Bronchus fibroblast of lung (primary cell): ENCODE measurements at places on chromosomes 5 and 9. TPM values are rescaled to one million over a fixed set of nuclear protein-coding genes. Genes with fewer than 3 reads are reported as not detected.

CAVIN4 gene
- total RNA-seq: 0.15 and 0.17 TPM in 2 replicates

BASP1 gene
- total RNA-seq: 159 and 196 TPM in 2 replicates

PCDH12 gene
- under 0.01 TPM in 1 of 2 replicates, not detected in the other for total RNA-seq

NEUROG1 gene
- not detected in 2 replicates for total RNA-seq

C9orf153 gene
- not detected in 2 replicates for total RNA-seq
